H4 (cell line): ENCODE measurements at places on chromosomes 16 and 17. TPM values are rescaled to one million over a fixed set of nuclear protein-coding genes. Genes with fewer than 3 reads are reported as not detected.

DNA sequence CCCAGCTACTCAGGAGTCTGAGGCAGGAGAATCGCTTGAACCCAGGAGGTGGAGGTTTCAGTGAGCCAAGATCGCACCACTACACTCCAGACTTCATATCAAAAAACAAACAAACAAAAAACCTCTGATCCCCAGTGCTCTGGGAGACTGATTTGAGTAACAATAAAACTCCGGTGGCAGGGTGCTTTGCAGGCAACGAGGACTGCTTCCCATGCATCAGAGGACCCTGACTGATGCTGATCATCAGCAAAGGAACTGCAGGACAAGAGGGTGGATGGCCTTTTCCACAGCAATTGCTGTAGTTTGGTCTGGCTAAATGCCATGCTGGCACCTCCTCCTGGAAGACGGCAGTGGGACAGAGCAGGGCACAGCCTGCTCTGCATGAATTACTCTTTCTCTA lies 6.4 kb upstream of the SLC39A11 start:
- DNase-seq = no peak

- peak; percentile 68 for DNase-seq
These were observed 241.6 kb upstream of the SALL1 start for GRCh38 chr16:51392521-51393187.

DNA sequence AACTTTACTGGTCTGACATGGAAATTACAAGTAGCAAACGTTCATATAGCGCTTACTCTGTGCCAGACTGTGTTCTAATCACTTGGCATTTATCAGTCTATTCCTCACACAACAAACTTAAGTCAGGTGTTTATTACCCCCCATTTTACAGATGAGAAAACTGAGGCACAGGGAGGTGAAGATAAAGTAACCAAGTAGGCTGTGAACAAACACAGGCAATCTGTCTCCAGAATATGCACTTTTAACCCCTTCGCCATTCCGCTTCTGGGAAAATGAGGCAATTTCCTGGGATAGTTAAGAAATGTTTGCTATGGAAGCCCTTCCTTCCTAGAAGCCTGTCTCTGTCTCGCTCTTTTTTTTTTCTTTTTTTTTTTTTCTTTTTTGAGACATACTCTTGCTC lies 12.2 kb upstream of the CXCL16 start:
- DNase-seq = no peak

DNA sequence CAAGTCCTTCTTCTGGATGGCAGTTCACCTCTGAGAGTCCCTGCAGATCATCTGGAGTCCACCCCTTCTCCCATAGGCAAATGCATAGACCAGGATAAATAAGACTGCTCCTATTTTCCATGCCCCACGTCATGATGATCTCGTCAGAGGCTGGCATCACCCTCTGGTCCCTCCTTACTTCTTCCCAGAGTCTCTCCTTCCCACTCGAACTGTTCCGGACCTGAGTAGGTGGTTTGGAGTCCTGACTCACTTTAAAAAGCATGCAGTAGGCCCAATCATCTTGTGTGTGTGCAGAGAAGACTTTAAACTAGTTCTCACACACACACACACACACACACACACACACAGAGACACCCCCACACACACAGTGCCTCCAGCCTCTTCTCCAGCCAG lies 72.0 kb downstream of the SOX9 start:
- DNase-seq = no peak

GRCh38 chr16:51119556-51119955 lies 31.5 kb downstream of the SALL1 start:
- no peak for DNase-seq

DNA sequence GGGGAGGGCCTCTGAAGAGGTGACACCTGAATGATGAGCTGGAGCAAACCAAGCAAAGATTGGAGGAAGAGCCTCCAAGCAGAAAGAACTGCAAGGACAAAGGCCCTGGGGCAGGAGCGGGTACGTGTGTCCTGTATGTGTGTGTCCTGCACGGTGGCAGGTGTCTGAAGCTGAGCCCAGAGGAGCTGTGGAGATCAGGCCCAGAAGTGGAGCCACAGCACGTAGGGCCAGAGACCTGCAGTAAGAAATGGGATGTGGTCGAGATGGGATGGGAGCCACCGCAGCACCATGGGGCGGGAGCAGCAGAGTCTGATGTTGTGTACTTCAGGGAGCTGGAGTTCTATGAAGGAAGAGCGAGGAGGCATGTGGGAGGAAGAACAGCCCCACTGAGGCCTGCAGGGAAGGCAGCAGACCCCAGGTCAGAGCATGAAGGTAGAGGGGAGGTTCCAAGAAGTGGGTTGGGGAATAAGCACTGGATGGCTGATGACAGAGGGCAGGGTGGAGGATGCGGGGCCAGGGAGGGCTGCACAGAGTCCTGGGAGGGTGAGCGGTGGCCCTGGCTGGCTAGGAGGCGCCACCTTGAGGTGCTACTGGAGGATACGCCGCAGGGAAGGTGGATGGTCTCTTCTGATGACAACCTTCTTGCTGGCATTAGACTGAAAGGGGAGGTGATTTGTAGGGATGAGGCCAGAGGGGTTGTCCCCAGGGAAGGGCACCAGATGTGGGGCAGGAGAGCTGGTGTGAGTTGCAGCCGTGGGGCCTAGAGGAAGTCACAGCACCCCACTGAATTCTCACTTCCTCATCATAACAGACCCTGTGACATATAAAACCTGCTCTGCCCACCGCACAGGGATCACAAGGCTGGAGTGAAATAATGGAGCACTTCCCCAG lies 10.6 kb upstream of the CETP start:
- peak; percentile 34 for DNase-seq

DNA sequence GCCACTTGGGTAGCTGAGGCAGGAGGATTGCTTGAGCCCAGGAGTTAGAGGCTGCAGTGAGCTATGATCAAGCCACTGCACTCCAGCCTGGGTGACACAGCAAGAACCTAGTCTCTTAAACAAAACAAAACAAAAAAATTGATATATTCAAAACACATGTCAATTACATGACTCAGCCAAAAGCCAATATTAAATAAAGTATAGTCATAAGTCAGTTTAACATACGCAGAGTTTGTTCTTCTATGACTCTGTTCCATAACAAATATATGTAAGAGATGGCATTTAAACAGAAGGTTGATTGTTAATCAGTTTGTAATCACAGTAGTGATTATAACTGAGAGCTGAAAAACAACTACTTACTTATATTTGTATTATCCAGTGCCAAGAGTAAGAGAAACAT lies 106.5 kb downstream of the CDH8 start:
- no peak for DNase-seq

Gene DRC3
- total RNA-seq = 1.4 TPM in 1 of 2 replicates, not detected in the other

GRCh38 chr17:69643686-69644085 lies 229.2 kb downstream of the MAP2K6 start:
- DNase-seq = no peak

DNA sequence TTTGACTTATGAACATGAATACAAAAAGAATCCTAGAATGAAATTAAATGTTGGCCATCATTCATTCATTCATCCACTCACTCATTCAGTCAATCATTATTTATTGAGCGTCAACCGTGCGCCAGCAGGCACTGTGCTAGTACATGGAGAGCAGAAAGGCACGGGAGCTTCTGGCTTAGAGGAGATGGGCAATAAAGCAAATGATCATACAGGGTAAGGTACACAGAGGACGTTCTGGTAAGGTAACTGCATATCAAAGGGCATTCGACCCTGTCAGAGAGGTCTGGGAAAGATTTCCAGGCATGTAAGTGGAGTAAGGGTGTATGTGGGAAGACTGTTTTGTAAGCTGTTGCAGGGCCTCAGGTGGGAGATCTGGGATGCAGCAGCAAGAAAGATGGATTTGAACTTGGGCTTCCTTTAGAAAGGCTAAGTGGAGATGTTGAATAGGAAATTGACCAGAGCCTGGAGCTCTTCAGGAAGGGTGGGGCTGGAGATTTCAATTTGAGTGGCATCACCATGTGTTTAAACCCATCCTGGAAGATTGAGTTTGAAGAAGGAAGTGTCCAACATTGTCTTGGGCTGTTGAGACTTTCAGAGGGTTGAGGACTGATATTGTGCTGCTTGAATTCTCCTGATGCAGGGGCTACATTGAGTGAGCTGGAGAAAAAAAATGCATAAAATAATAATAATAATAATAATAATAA lies 2.8 kb upstream of the MSI2 start:
- DNase-seq = no peak

Gene CCL13
- not detected in 2 replicates for total RNA-seq

GRCh38 chr17:44187131-44187899 lies 543 bp downstream of the TMUB2 start:
- no peak for DNase-seq

DNA sequence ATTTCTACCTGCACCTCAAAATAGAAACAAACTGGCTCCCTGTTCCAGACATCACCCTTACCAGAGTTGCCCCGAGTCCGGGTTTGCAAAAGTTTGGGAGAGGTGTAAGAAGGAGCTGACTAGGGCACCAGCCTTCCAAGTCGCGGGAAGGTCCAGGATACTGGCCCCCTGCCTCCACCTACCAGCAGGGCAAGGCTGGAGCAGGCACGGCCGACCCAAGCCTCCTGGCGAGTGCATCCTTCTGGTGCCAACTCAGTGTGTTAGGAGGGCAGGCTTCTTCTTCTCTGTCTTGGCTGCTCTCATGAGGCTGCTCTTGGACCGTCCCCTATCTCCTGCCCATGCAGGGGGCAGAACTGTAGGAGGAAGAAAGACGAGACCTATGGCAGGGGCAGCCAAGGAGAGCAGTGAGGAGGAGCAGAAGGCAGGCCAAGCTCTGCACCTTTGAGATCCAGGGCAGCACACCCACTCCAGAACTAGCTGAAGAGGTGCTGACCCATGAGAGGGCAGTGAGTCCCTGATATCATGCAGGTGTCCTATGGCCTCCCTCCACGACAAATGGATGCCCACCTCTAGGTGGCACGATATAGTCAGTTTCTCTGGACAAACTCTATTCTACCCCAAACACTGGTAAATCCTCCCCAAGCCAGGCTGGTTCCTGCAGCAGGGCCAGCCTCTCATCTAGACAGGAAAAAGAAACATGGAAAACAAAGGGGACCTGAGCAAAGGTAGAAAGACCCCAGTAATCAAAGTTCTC lies 54.4 kb downstream of the CYTH1 start:
- no peak for DNase-seq

Gene ITGAL
- not detected in 2 replicates for total RNA-seq

DNA sequence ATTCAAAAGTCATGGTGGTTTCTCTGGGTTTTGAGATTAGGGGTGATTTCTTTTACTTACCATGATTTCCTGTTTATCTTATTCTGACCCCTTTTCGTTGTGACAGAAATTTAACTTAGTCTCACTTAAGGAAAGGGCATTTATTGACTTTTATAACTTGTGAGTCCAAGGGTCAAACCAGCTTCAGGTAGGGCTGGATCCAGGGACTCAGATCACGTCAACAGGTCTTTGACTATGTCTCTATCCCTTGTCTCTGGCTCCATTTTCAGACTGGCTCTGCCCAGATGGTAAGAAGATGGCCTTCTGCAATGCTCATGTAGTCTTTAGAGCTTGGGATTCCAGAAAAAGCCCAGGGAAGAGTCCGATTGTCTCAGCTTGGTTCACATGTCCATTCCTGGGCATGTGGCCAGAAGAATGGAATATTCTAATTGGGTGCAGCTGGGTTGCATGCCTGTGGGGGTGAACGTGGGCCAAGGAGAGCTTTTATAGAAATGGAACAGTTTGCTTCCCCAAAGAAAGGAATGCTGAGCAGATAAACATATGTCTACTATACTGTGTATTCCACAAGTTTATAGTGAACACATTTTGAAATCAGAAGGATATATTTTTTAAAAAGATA lies 13.4 kb downstream of the USP43 start:
- DNase-seq = peak; percentile 21

Gene PDE6G
- total RNA-seq = not detected in 2 replicates

DNA sequence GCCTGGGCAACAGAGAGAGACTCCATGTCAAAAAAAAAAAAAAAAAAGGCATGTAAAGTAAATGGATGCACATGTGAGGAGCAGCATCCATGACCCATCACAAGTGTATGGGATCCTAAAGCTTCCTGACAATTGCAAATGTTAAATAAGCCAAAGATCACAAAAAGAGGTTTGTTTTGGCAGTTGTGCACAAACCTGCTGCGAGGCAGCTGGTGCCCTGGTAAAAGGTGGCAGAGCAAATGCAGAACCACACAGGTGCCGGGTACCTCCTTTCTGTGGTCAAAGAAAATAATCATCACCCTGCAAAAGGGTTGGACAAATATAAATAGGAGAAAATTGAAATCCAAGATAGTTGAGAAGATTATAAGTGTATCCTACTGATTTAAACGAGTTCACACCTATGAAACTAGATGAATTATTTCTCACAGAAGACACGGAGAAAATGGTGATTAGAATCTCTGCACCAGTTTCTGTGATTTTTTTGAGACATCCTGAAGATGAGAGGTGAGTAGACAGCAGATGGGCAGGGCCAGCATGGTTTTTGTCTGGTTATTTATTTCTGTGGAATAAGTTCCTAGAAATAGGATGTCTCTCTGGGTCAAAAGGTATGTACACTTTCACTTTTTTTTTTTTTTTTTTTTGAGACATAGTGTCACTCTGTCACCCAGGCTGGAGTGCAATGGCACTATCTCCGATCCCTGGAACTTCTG lies 291.3 kb downstream of the CDH13 start:
- DNase-seq = no peak

GRCh38 chr17:2025622-2026309 lies 632 bp upstream of the RTN4RL1 start:
- DNase-seq = peak; percentile 36

Gene KRTAP9-2
- not detected in 2 replicates for total RNA-seq

Gene AARSD1
- total RNA-seq = 23.7 and 27.2 TPM in 2 replicates

- no peak for DNase-seq
These were observed 38.5 kb downstream of the ERCC4 start for GRCh38 chr16:13958474-13958873.

- DNase-seq = no peak
These were observed 121.4 kb upstream of the CDH5 start for GRCh38 chr16:66245072-66245471.

GRCh38 chr17:29838961-29839360 lies 91.1 kb downstream of the SSH2 start:
- peak; percentile 26 for DNase-seq

DNA sequence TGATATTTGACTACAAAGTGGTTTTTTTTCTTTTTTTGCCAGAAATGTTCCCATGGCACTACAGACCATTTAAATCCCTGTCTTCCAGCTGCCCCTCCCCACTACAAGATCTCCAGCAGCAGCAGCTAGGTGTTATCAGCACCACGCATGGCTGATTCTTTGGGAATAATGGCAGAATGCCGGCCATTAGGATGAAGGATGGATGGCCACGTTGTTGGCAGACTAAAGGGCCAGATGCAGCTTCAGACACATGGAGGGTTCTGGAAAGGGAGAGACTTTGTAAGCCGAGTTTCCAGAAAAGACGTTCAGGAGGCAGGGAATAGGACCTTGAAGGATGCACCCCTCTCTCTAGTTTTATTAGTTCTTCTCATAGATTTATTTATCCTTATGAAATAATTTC lies 10.3 kb upstream of the MED9 start:
- no peak for DNase-seq
